ENCODE measurements at places on chromosomes 7 and 10.

- DNase-seq: no peak
These were observed 5.1 kb downstream of the DDIT4 start for GRCh38 chr10:72278668-72279393.

- no peak for DNase-seq
These were observed 683.9 kb downstream of the MAGI2 start for GRCh38 chr7:78769481-78770101.

DNA sequence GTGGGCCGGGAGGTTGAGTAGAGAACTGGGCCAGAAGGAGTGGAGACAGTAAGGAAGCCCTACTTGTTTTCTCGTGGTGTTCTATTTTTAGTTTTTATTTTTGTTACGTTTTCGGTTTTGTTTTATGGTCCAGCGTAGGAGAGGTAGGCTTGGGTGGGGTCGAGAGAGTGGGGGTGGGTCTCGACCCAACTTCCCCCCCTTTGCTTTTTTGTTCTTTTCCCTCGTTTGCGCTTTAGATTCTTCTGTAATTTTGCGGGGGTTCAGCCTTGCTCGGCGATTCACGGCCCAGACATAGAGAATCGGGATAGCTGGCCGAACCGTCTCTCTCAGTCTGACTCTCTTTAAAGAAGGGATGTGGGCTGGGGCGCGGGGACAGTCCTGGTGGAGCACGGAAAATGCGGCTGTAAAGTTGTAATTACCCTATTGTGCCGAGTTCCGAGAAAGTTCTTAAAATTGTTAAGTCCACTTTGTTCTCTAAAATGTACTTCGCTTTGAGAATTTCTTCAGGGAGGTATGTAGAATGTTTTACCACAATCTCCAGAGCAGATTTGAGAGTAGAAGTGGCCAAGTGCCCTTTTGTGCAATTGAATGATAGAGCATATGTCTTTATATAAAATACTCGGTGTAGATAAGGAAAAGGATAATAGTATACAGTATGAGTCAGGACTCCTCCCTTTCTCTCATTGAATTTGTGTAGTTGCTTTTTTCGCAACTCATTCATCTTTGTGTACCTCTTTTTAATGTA, 816 bp downstream of the DMTF1 start:
- DNase-seq: peak; percentile 22

DNA sequence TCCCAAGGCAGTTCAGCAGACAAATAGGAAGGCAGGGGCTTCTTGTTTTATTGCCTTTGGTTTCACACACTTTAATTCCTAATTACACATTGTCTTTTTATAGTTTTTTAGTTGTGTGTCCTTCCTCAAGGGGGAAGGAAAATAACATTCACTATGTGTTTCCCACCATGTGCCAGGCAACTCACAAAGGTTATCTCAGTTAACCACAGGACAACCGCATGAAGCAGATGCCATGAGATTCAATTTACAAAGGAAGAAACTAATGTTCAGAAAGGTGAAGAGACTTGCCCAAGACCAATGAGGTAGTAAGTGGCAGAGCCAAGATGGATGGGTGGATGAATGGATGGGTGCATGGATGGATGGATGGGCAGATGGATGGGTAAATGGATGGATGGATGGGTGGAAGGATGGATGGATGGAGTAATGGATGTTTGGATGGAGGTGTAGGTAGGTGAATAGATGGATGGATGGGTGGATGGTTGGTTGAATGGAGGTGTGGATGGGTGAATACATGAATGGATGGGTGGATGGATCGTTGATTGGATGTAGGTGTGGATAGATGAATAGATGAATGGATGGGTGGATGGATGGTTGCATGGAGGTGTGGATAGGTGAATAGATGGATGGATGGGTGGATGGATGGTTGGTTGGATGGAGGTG, 77.9 kb downstream of the ARHGAP22 start:
- no peak for DNase-seq

DNA sequence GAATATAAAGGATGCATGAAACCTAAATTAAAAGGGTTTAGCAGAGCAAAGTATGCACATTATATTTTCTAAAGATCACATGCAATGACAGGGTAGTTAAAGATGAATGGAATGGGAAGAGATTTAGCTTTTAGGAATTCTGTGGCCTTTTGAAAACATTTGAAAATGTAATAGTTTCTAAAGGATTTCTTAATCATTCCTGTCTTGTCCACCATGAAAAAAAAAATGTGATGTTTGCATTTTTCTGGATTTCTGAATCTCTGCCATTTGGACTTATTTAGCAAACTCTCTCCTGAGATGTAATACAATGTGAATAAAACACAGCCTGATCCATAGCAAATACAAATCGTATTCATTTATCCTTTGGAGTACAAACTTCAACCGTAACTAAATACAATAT, 126.6 kb upstream of the RAB11FIP2 start:
- no peak for DNase-seq

DNA sequence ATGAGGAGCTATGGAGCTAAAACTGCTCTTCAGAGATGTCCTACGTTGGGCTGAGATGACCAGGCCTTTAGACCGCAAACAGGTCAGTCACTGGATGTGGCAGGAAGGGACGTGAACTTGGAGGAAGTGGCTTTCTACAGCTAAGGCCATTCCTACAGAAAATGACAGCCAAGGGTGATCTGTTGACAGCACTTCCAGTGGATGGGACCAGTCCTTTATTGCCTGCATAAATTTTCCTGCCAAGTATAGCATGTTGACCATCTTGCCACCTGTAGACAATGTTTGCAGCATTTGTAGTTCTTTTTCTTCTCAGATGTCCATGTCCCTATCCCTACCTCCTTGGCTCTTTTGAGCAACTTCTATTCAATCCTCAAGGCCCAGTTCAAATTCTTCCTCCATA, 3.4 kb downstream of the LIPM start:
- DNase-seq: no peak

- DNase-seq: no peak
These were observed 132.8 kb downstream of the CFTR start for GRCh38 chr7:117612637-117613036.

- DNase-seq: no peak
These were observed 71.6 kb upstream of the CAMK2B start for GRCh38 chr7:44396931-44397545.

DNA sequence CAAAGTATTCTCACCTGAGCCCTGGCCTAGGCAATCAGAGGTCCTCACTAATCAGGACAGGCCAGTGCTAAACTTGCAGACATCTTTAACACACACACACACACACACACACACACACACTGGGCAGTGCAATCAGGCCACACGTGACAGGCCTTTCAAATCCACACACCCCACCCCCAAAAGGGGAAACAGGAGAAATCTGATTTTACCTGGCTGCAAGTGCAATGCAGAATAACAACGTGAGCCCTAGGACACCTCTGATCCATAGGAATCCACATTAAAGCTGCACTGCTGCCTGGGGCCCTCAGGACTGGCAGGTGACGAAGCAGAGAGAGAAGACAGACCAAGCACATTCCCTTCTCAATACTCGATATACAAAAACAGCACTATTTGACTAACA, 218.9 kb downstream of the FAM107B start:
- no peak for DNase-seq

DNA sequence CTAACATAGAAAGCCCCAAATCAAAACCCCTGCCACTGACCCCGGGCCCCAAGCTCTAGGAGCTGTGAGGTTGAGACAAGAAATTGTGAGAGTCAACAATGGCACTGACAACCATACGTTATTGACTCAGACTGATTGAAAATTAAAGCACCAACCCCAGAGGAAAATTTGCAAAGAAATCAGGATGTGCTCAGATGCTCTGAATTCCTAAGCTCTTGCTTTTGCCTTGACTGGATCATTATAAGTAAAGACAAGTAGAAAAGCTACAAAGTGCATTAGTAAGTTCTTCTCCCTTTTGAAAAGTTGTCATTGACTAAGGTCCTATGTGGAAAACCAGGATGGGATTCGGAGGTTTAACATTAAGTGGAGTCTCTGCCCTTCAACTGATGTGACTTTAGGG, 130.2 kb downstream of the SAMD9 start:
- no peak for DNase-seq

- DNase-seq: no peak
These were observed 37.5 kb downstream of the TNS3 start for GRCh38 chr7:47544416-47544815.

GRCh38 chr10:33566001-33566400, 231.5 kb upstream of the NRP1 start:
- DNase-seq: no peak

GRCh38 chr7:17502213-17503060, 204.0 kb downstream of the AHR start:
- DNase-seq: no peak

DNA sequence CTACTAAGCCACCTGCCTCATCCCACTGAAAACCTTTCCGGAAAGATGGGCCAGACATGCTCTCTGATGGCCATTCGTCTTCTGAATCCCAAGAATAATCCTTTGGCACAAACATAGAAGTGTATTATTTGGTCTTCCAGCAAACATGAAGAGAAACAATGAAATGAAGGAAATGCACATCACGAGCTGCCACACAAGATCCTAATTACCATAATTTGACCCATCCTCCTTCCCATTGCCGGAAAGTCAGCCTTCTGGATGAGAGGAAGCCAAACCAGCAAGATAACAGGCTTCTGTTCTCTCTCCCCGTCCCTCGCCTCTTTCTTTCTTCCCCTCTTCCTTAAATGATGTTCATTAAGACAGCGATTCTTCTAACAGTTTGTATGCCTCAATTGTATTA, 218.9 kb upstream of the KMT2E start:
- no peak for DNase-seq

- no peak for DNase-seq
These were observed 354.9 kb downstream of the BMPER start for GRCh38 chr7:34260279-34260678.

DNA sequence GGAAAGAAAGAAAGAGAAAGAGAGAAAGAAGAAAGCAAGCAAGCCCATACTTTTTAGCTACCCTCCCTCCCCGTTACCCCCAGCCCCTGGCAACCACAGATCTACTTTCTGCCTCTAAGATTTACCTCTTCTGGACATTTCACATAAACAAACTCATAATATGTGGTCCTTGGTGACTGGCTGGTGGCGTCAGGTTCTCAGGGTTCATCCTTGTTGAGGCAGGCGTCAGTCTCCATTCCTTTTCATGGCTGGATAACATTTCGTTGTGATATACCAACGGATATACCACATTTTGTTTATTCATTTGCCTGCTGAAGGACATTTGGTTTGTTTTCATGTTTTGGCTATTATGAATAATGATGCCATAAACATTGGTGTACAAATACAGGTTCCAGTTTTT, 30.5 kb downstream of the CDH23 start:
- no peak for DNase-seq

- no peak for DNase-seq
These were observed 202.8 kb upstream of the KCND2 start for GRCh38 chr7:120070201-120070600.

GRCh38 chr10:22816298-22816653, 101.9 kb upstream of the PIP4K2A start:
- DNase-seq: no peak

DNA sequence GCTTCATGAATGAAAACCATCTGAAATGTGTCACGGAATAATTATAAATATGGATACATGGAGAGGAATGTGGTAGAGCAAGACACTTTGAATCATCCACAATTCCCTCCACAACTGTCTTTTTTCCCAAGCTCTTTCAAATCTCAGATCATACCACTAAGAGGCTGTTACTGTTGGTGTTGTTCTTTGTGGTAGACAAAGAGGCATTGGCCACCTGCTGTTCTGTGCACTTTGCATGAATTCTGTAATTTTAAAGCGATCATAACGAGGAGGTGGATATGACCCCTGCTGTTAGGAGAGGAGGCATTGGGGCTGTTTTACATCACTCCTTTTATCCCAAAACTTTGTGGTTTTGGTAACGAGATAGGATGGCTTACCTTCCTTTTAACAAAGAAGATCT, 141.2 kb upstream of the KLF6 start:
- no peak for DNase-seq
